ENCODE measurements at places on chromosomes 11 and 22. TPM values are rescaled to one million over a fixed set of nuclear protein-coding genes. Genes with fewer than 3 reads are reported as not detected.

C11orf97 gene
- not detected for total RNA-seq

ANKK1 gene
- 0.41 TPM for total RNA-seq

PGR gene
- not detected for total RNA-seq

FADS1 gene
- 114 TPM for total RNA-seq

P2RY2 gene
- 0.55 TPM for total RNA-seq

OR56A1 gene
- not detected for total RNA-seq

PIH1D2 gene
- total RNA-seq = 4.9 TPM

DNA sequence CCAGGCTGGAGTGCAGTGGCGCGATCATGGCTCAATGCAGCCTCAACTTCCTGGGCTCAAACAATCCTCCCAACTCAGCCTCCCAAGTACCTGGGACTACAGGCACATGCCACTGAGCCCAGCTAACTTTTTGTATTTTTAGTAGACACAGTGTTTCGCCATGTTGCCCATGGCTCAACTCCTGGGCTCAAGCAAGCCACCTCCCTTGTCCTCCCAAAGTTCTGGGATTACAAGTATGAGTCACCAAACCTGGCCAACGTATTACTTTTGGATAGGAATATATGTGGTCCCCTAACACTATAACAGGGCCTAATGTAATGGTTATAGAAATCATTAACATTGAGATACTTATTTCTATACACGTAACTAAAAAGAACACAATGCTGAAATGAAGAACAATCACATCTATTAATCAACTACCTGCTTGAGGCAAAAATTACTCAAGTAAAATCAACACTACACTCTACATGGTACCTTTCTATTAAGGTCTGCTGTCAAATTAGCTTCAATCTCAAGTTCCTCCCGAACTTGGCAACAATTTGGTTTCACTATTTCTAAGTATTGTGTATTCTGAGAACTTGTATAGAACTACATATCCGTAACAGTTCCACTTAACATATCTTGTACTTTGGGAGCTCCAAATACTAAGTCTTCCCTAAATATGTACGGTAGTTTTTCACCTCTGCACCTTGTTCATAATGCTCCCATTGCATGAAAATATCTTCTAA is 124.9 kb downstream of the FCHSD2 start:
- no peak for DNase-seq

GRCh38 chr11:118216621-118217481 is 8.0 kb downstream of the JAML start:
- no peak for DNase-seq

DNA sequence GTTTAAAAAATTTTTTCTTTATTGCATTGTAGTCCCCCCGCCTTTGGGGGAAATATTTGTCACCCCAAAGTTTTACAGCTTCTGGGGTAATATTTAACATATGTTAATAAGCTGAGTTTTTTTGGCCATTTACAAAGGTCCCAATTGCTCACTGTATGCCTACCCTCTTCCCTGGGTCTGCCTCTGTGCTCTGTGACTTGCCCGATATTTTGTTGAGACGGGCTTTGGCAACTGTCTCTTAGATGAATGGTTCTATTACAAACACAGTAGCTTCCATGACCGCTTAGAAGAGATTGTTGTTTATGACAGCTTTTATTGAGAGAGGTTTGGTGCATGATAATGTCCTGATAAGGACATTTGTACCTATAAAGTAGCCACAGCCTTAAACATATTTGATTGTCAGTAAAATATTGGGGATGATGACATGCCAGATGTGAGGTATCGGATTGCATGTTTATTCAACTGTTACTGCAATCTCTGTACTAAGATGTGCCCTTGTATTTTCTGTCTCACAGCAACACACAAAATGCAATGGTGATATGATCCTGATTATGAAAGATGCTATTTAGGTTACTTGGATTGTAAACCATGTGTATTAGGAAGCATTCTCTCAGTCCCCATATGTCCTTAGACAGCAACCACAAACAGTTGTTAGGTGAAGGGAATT is 103.1 kb downstream of the TEAD1 start:
- no peak for DNase-seq

- DNase-seq = no peak
These were observed 566.5 kb upstream of the B3GAT1 start for GRCh38 chr11:134978388-134979088.

DNA sequence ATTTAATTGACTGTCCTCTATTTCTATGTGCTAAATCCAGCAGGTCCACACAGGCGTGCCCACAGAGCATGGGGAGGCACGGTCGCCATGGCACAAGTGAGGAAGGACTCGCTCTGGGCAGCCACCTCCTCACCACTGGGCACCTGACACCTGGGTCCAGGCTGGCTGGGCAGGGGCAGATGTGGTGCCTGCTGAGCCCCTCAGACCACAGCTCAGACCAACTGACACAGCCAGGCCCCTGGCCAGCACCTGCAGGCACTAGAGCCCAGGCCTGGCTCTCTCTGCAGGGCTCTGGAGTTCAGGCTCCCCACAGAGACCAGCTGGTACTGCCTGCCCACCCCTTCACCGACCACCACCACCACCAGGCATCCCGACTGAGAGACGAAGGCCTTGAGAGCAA is 27.9 kb downstream of the LINC01488 start:
- no peak for DNase-seq

Measured in progenitor cell of endocrine pancreas (in vitro differentiated cells).